ENCODE measurements at places on chromosomes 3 and 15.

GRCh38 chr3:130925628-130926027 lies 31.7 kb downstream of the ATP2C1 start:
- no peak for DNase-seq

DNA sequence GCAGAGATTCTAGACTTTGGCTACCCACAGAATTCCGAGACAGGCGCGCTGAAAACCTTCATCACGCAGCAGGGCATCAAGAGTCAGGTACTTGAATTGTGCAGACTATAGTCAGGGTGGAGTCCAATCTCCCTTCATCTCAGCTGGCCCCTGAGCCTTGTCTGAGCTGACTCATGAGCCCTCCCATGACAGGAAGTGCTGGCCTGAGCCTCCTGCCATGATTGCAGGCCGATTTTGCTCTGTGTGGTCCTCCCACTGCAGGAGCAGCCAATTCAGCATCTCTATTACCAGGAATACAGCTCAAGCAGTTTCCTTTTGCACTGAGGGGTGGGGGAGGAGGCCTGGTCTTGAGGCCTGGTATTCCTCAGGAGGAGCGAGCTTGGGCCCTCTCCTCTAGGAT lies 5.5 kb downstream of the AP2M1 start:
- no peak for DNase-seq

- no peak for DNase-seq
Observed at GRCh38 chr15:90262426-90262825, 3.0 kb upstream of the NGRN start.

DNA sequence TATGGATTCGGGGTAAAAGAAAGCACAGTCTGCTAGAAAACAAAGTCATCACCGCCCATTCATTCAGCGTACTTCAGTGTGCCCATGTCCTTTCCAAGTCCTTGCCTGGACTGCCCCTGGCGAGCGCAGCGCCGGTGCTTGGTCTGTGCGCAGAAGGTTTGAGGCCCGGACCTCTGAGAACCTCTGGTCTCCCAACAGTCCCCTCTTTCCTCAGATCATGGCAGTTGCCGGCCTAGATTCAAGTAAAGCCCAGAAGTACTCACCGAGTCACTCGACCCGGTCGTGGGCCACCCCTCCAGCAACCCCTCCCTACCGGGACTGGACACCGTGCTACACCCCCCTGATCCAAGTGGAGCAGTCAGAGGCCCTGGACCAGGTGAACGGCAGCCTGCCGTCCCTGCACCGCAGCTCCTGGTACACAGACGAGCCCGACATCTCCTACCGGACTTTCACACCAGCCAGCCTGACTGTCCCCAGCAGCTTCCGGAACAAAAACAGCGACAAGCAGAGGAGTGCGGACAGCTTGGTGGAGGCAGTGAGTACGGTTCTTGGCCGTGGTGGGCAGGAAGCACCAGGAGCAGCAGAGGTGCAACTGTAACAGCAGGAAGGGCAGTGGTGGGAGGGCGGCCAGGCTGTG lies 36.3 kb downstream of the CHDH start:
- no peak for DNase-seq

- no peak for DNase-seq
Observed at GRCh38 chr3:75294124-75294523, 370.0 kb upstream of the FRG2C start.

- no peak for DNase-seq
Observed at GRCh38 chr3:115788921-115789470, 165.7 kb downstream of the GAP43 start.

- no peak for DNase-seq
Observed at GRCh38 chr3:153275514-153275913, 113.5 kb downstream of the RAP2B start.

DNA sequence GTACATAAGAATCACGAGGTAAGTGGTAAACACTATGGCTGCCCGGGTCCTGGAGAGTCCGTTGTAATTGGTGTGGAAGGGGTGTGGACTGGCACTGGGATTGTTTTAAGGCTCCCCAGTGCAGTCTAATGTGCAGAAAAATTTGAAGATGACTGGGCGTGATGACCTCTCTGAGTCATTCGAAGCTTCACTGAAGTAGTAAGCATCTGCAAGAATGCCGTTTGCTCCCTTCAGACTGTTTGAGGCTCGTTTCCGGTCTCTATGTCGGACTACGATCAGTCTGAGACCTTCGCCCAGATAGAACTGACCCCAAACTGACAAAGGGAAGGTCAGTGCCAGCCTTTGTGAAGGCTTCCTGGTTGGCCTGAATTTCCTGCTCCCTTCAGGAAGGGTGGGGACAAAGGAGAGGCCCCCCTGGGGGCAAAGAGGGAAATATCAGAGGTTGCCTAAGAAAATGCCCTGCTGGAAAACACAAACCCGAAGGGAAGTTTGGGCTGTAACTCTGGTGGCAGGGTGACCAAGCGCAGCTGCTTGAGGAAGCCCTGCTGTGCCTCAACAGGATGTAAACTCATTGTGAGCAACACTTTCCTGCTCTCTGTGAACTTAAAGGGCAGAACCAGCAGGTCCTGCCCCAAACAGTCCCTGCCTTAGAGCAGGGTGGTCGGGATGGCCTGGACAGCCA lies 34.6 kb downstream of the BTD start:
- DNase-seq, result no peak

GRCh38 chr3:138465925-138466324 lies 31.5 kb downstream of the ESYT3 start:
- DNase-seq, result no peak

DNA sequence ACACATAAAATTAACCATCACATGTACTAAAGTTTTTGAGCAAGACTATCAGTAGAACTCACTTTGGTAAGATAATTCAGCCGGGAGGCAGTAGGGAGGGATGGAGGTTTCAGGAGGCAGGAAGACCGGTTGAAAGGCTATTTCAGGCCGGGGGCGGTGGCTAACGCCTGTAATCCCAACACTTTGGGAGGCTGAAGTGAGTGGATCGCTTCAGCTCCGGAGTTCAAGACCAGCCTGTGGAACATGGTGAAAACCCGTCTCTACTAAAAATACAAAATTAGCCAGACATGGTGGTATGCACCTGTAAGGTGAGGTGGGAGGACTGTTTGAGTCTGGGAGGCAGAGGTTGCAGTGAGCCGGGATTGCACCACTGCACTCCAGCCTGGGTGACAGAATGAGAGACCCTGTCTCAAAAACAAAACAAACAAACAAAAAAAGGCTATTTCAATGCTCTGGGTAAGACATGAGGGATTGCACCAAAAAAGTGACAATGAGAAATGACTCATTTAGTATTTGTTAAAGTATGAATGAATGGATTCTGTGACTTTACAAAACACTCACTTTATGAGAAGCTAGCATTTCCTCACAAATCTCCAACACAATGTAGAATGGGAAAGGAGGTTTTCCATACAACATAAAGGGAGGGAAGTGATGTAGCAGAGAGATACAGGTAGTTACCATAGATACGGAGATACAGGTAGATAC lies 43.9 kb downstream of the SH3BP5 start:
- DNase-seq, result no peak

DNA sequence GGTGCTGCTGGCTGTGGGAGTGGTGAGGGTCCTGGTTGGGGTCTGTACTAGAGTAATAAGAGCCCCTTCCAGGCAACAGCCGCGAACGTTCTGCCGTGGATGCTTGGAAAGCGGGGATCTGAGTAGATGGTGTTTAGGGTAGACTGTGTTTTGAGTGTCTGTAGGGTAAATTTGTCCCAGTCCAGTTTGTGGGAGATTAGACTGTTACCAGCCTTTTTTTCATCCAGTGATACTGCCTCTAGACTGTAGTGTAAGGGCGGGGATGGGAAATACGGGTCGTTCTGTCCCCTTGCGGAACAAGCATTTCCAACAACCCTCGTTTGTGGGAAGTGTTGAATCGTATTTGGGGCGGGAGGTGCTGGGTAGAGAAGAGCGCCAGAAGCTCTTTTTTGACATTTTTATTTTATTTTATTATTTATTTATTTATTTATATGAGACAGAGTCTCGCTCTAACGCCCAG lies 424 bp downstream of the HAUS2 start:
- no peak for DNase-seq

Data from activated CD8-positive, alpha-beta memory T cell treated with anti-CD3 and anti-CD28 coated beads for 1 hour (primary cell).